DMS53 (cell line): ENCODE measurements at places on chromosomes 7 and 10.

GRCh38 chr7:137086896-137087295 lies 218.4 kb downstream of the CHRM2 start:
- no peak for DNase-seq

DNA sequence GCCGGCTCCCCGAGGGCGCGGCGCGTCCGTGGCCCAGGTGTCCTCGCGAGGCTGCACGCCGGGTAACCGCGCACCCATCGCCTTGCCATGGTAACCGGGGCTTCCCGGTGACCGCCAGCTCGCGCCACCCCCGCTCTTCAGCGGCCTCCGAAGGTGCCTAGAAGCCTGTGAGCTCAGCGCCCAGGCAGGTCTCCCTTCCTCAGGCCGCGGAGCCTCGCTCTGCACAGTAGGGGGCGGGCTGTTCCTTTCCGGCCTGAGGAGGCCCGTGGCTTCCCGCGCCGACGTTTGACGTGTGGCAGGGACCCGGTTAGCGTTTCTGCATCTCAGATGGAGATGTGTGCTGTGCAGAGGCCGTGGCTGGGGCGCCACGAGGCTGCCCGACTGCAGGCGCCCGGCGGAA lies 117.1 kb downstream of the DYNC2I1 start:
- DNase-seq, result peak; percentile 98

DNA sequence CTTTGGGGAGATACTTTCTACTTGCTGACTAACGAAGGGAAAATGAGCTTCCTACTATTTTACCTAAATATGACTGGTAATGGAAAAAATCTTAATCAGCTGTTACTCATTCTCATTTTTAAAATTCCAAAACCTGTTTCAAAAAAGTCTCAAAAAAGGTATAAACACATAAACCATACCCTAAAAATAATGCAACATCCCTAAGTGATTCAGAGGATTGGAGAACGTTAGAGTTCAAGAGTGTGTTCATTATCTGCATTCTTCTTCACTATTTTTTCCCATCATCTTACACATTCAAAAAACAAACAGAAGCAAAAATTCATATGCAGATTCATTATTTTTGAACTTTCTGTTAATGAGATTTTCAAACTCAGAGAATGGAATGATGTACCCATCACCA lies 150.4 kb upstream of the GNAI1 start:
- no peak for DNase-seq

GRCh38 chr10:43648095-43648397 lies 635 bp downstream of the ZNF32 start:
- no peak for DNase-seq

DNA sequence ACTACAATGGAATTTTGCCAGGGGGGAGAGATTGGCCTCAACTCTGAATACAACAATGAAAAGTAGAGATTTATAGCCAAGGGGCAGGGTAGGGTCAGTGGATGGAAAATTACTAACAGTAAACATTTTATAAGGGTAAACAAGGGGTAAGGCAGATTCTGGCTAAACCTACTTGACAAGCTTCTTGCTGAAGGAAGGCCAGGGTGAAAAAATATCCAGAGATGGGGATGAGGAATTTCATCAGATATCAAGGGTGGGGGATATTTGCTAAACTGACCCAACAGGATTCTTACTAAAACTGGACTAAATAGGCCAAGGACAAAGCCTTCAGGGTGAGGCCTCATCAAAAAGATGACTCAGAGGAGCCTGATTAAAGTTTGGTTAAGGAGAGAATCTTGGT lies 156.3 kb downstream of the RTKN2 start:
- DNase-seq, result no peak

- DNase-seq, result no peak
These were observed 31.1 kb downstream of the STAMBPL1 start for GRCh38 chr10:88911116-88911515.

- DNase-seq, result no peak
These were observed 97.3 kb downstream of the SNX13 start for GRCh38 chr7:17843041-17843440.

DNA sequence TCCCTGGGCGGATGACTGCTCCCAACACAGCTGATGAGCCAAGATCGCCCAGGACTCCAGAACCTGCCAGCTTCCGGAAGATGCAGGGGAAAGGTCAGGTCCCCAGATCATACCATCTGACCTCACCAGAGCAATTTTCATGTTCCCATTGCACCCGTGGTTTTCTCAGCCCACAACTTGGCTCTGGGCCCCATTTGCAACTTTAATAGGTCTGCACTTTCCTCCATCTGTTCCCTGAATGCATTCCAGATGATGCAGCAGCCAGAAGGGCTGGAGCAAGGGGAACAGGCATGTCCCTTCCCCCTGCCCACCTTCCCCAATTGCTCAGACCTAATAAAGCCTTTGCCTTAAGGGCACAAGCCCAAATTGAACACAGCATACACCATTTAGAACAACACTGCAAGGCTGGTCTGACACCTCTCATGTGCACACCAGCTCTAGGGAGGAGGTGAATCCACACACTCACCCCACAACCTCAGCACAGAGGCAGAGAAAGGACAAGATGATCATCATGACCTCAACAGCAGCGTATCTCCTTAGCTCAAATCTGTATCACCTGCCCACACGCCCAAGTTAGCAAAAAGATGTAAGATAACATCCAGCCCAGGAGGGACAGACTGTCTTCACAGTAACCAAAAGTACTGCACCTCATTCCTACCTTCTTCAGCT lies 87.5 kb downstream of the PLXNA4 start:
- DNase-seq, result no peak

- no peak for DNase-seq
These were observed 156.1 kb downstream of the KIF20B start for GRCh38 chr10:89857431-89858042.

- peak; percentile 40 for DNase-seq
These were observed 89.9 kb downstream of the CDH23 start for GRCh38 chr10:71486484-71487114.

DNA sequence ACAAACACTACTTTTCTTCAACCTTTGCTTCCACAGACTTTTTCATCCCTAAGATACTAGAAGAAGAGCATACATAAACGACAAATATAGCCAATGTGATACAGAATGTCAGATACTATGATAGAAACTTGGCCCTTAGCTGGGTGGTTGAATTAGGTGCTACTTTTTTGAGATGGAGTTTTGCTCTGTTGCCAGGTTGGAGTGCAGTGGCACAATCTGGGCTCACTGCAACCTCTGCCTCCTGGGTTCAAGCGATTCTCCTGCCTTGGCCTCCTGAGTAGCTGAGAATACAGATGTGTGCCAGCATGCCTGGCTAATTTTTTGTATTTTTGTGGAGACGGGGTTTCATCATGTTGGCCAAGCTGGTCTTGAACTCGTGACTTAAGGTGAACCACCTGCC lies 3.5 kb downstream of the PPIA start:
- no peak for DNase-seq
